ENCODE measurements at places on chromosomes 5 and 9.

- peak; percentile 81 for DNase-seq
These were observed 8.1 kb downstream of the NDST1 start for GRCh38 chr5:150516011-150516410.

- DNase-seq = peak; percentile 55
These were observed 106.6 kb downstream of the PALM2AKAP2 start for GRCh38 chr9:109886617-109887016.

DNA sequence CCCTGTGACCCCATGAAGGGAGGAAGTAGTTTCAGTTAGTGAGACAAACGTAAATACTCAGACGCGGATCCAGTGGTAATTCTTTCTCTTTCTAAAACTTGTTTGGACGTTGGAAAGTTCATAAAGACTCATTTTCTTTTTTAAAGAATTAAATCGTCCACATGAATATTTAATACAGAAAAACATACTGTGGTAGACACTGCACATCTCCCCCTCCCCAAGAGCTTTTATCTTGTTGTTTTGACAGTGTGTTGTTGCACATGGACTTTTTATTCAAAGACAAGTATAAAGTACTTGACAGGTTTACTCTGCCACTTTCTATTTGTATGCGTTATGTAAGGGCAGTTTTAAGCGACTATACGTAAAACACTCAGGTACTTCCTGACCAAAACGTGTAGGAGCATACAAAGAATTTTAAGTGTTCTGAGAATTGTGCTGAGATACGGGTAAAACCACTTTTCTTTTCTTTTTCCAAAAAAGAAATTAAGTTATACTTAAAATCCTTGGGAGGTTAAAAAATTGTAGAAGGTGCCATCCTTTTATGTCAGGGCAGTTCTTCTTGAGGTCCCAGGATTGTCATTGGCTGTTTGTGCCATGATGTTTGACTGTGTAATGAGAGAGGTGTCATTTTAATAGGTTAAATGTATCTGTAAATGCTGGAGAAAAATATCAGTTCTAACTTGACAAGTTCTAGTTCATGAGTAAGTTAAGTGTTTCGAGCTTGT, 1.3 kb downstream of the NIPBL start:
- peak; percentile 31 for DNase-seq

DNA sequence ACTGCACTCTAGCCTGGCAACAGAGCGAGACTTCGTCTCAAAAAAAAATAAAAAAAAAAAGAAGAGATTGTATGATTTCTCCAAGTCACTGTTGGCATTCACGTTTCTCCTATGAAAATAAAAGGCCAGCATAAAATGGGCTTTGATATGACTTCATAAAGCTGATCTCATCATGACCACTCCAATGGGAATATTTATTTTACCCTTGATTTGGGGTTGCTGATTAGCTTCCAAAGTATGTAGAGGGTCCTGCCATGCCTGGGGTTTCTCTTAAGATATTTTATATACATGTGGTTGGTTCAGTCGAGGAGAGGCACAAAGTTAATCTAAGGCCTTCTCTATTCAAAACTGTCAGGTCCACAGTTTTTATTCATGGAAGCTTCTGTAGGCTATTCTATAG, 247.0 kb upstream of the TNC start:
- DNase-seq = no peak

Measured in cardiac fibroblast (primary cell).